ENCODE measurements at places on chromosomes 3 and 15.

DNA sequence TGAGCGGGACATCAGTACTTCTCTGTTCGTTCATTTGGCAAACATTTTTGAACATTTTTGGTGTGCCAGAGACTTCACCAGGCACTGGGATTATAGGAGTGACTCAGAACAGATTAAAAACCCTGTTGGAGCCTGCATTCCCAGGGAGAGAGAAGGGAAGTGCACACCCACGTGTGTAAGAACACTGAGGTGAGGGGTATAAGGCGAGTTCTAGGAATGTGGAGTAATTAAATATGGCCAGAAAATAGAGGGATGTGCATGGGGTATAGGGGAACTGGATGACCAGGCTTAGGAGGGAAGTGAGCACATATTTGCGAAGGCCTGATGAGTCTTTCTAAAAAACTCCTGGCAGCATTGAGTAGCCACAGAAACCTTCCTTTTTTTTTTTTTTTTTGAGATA lies 401.2 kb upstream of the C2CD4B start:
- DNase-seq = peak; percentile 16

GRCh38 chr3:97438131-97438530 lies 326.4 kb upstream of the ARL6 start:
- DNase-seq = no peak

DNA sequence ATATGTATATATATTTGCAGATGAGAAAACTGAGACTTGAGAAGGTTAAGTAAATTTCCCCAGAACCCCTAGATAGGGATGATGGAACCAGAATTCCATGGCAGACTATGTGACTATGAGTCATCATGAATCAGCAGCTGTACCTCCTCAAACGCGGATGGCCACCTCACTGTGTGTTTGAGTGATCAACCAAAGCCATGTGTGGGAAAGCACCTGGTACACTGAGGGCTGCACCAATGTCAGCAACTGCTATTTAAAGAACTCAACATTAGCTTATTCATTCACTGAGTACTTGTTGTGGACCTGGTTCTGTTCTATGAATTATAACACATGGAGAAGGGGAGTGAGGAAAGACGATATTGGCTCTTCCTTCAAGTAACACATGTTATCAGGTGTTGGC lies 377.0 kb downstream of the GAP43 start:
- DNase-seq = peak; percentile 97

DNA sequence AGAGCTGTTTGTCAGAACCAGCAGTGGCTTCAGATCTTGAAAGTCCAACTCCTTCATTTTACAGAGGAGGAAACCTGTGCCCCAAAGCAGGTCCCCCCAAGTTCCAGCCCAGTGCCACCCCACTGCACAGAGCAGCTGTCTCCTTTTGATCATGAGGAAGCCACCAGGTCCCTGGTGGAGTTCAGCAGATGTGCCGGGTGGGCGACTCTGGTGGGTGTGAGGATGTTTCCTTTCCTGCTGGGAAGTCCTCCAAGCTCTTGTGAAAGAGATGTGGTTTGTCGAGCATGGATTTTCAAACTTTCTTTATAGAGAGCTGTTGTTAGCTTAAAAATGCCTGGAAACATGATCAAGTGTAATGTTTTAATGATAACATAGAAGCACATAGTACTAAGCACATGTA lies 52.0 kb downstream of the SMAD3 start:
- no peak for DNase-seq

DNA sequence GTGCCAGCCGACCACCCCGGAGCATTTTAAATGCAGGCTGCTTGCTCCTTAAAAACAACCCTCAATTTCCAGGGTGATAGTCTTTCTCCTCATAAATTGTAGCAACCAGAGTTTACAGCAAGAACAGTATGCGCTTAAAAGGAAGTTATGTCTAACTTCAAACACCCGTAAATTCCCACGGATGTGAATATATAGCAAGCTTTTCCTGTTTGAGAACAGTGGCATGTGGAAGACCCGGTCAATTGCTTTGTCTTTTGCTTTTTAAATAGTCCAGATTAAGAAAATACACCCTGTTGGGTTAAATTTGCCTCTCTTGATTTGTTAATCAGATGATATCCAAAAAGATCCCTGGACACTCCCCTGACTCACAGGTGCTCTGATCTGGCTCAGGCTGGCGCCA lies 20.8 kb downstream of the MRPS25 start:
- DNase-seq = no peak

- DNase-seq = no peak
Observed at GRCh38 chr3:108241721-108242120, 19.5 kb upstream of the IFT57 start.

DNA sequence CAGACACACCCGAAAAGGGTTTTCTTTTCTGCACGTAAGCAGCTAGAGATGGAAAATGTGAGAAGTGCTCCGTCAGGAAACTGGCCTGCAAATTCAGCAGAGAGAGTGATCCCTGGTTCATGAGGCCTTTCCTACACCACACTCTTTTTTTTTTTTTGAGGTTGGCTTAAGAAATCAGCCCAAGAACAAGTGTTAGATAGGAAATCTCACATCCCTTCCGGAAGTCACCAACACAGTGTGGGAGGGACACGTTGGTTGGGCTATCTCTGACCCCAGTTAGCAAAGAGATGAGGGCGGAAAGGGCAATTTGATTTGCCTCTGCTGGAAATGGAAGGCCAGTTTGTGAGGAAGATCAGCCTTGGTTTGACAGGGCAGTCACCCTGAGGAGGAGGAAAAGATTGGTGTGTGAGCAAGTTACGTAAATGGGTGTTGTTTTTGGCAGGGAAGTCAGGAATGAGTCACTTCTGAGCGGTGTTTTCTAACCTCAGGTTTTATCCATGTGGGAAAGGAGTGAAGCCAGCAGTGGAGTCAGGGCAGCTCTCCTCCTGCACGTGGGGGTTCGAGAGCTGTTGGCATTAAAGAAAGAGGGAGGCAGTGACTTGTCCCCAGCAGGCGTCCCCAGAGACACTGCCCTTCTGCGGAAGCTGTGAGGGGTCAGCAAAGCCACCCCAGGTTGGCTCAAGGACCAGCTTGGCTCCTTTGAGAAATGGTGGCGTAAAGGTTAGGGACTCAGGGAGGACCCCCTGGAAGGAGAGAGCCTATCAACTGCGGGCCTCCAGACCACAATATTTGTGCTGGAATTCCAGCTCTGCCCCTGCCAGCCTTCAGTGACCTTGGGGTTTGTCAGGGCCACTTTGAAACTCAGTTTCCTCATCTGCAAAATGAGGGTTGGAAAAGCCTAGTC lies 237.6 kb upstream of the BHLHE40 start:
- DNase-seq = peak; percentile 97

DNA sequence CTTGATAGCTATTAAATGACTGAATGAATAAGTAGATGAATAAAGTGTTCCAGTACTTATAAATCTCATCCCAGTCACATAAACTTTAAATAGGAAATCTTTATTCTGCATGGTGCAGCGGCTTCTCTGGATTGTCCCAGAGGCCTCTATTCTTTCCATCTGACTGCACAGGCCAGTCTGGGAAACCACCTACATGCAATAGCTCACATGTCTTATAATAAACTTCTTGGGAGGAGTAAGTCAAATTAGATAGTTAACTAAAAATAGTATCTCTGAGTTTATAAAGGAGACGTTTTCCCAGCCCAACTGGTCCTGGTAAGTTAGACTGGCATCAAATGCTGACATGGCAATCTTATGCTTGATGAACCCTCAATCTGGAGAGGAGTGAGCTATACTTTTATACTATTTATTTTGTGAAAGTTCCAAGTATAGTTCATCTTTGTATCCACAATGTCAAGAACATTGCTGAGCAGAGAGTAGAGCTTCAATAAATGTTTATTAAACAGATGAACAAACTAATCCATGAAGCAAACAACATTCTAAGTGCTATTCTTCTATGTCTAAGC lies 417.6 kb downstream of the TIGIT start:
- no peak for DNase-seq

DNA sequence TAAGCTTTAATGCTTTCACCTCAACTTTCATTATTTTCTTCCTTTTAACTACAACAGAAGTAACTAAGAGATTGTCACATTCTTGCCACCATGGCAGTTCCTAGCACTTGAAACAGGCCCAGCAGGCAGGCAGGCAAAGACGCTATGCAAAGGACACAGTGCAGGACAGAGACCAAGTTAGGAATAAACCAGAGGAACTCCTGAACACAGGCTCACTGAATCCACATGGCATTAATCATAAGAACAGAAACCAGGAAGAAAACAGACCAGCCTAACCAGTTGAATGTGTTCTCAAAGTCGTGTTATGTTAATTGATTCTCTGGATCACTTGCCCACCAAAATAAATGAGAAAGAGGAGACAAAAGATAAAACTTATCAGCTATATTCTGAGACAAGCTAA lies 397.6 kb downstream of the TBL1XR1 start:
- DNase-seq = peak; percentile 68

GRCh38 chr15:38069511-38070011 lies 135.1 kb downstream of the TMCO5A start:
- peak; percentile 86 for DNase-seq
